Cardiac septum (tissue), 1 donor: ENCODE measurements at places on chromosomes 12 and 14.

DNA sequence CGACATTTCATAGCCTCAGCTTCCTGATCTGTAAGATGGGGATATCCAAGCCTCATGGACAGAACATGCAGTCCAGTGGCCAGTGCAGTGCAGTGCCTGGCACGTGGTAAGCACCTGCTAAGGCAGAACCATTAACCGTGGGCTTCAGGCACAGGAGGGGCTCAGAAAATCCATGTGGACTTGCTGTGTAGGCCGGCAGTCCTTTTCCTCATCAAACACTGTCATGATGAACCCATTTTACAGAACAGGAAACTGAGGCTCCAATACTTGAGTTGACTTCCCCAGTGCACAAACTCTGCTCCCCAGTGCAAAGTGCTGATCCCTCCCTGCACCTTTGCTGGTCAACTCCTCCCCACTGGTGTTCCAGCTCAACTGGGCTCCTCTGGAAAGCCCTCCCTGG lies 18.0 kb downstream of the TRPV4 start:
- no peak for DNase-seq

DNA sequence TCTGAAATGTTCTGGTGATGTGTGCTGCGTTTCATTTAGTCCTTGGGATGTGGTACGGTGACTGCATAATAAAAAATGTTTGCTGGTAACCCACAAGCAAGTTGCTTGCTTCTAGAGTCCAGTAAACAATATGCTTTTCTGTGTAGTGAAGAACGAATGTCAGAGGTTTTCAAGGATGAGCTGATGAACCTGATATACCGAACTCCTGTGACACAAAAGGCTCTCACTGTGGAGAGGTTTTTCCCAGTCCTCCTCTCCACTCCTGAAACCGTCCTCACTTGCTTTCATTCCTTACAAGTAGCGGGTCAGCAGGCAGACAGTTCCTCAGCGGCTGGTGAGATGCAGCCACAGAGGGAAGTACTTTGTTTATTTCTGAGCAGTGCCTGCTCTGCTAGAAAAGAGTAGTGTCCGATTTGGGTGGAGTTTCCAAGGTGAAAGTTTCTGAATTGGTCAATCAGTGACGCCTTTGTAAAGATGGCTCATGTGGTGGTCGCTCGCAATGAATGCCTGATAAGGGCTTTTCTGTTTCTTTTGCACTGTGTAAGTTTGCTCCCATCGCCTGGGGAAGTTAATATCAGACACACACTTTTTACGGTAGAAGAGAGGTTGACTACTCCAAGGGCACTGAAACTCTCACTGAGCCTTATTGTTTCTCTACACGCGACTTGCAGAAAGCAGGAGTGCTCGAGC lies 3.0 kb downstream of the ETV6 start:
- peak; percentile 84 for DNase-seq

- no peak for DNase-seq
These were observed 116.6 kb downstream of the DAD1 start for GRCh38 chr14:22472466-22472865.

DNA sequence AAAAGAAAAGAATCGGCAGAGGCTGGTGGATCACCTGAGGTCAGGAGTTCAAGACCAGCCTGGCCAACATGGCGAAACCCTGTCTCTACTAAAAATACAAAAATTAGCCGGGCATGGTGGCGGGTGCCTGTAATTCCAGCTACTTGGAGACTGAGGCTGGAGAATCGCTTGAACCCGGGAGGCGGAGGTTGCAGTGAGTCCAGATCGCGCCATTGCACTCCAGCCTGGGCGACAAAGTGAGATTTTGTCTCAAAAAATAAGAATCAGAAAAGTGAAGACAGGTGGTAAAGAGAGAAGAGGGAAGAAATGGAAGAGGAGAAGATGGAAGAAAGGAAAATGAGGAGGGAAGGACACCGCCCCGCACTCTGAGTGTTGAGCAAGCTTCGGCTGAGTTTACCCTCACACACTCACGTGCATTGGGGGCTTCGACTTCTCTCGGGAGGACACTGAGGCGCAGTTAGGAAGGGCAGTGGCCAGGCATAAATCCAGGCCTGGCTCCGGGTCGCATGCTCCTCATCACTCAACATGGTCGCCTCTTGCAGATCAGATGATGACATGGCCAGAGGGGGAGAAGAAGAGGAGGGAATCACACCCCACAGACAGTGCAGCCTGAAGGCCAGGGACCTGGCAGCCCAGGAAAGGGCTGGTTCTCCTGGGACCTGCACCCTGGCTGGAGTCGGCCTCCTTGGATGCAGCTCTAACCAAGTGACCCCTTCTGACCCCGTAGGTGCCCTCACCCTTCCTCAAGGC lies 61.1 kb downstream of the PRMT8 start:
- DNase-seq: no peak

- DNase-seq: no peak
These were observed 10.7 kb downstream of the NKX2-1 start for GRCh38 chr14:36509069-36509917.

GRCh38 chr14:72883109-72883508 lies 10.8 kb downstream of the DPF3 start:
- no peak for DNase-seq

DNA sequence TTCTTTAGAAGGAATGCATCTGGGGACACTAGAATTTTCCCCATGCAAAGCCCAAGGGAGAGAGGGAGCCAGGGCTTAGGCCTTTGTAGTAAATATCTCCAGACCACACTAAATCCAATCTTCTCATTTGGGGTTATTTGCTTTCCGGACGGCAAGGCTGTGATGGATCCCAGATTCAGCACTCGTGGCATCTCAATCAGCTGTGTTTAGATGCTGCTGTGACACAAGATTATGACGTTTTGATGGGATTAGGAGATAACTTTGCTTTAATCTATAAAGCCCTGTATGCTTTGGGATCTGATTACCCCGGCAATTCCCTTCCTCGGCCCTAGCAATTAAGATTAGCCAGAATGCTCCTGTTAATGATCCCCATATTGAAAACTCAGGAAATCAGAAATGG lies 686.7 kb upstream of the TBX3 start:
- no peak for DNase-seq

DNA sequence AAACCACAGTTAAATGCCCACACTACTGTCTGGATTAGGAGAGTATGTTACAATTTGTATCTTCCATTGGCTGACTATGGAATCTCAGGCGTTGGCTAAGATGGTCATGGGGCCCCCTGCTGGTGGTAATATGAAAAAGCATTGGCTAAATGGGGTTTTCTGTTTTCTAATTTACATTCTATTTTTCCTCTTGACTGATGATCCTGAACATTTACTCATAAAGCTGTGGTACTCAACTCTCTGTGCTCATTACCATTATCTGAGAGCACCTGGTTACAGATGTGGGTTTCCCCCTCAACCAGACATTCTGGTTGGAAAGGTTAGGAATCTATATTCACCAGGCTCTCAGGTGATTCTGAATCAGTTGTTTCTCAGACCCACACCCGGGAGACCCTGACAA lies 64.8 kb downstream of the WSCD2 start:
- DNase-seq: no peak

DNA sequence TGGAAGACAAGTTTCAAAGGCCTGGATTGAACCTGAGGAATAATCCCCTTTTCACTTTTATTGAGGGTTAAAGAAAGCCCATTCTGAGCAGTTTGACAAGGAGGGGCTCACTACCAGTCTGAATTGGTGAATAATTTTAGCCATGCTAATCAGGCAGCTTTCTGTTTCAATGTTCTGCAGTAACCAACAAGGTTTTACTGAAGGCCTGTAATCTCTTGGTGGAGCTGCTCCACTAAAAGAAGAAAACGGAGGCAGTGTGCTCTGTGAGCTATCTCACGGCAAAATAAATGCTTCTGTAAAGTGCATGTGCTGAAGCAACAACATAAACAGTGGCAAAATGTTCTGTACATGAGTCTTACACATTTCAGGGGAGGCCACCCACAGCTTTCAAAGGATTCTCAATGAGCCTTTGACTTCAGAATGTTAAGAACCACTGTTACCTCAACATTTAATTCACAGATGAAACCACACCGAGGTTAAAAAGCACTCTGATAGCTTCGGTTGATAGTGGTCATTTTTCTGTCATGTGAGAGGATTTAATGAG lies 111.2 kb downstream of the LRIG3 start:
- no peak for DNase-seq

- no peak for DNase-seq
These were observed 49.7 kb upstream of the OVCH1 start for GRCh38 chr12:29547151-29547632.

DNA sequence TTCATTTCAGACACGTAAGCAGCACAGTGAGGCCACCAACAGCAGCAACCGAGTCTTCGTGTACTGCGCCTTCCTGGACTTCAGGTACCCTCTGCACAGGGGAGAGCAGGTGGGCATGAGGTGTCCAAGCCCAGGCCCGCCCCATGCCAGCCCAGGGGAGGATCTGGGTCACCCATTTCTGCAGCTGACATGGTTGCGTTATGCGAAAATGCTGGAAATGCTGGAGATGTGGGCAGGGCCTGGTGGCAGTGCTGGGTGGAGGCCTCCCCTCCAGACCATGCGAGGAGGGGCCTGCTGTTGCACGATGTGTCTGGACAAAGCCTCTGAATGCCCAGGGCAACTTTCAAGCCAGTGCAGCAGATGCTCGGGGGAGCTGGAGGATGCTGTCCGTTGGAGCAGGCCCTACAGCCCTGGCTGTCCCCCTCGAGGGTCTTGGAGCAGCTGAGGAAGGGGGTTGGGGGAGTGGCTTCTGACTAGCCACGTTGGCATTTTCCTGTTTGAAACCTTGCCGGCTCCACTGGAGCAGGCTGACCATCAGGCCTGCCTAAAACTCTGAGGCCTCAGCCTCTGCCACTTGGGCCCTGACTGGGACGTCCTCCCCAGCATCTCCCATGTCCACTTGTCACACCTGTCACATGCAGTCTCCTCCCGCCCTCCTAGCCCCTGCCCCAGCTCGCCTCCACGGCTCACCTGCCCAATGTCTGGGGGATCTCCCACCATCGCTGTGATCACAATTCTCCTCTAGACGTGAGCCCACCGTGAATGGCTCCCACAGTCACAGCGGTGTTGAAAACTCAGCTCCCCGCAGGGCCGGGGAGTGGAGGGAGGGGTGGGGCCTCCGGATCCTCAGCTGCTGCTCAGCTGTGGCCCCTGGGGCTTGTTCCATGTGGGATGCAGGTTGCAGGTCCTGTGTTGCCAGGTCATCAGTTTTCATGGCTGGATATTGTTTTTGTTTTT lies 123.4 kb downstream of the ADGRD1 start:
- peak; percentile 69 for DNase-seq

GRCh38 chr12:2958432-2959191 lies 585 bp upstream of the TEAD4 start:
- peak; percentile 77 for DNase-seq

GRCh38 chr14:101547107-101547738 lies 14.1 kb upstream of the DIO3 start:
- DNase-seq: no peak

DNA sequence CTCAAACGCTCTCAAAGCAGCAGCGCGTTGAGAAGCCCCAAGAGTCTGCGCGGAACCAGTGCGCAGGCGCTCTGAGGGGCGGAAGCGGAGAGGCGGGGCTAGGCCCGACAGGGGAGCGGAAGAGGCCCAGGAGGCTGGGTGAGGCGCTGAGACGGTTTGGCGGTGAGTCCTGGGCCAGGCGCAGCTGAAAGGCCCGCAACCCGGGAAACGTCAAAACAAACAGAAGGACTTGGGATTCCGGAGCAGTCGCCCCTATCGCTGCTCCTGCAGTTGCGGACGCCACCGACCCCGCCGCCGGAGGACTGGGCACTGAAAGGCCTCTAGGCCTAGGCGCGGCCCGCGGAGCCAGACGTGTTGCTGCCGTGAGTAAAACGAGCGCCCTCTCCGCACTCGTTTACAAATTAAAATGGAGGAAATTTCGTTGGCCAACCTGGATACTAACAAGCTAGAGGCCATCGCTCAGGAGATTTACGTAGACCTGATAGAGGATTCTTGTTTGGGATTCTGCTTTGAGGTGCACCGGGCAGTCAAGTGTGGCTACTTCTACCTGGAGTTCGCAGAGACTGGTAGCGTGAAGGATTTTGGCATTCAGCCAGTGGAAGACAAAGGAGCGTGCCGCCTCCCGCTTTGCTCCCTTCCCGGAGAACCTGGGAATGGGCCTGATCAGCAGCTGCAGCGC lies at the start of gene ATXN7L3B:
TSS of gene ATXN7L3B (plus strand) at position 129 of the 679 bp plus-strand sequence. CDS start at position 407, 278 bp downstream.
- DNase-seq: peak; percentile 97

DNA sequence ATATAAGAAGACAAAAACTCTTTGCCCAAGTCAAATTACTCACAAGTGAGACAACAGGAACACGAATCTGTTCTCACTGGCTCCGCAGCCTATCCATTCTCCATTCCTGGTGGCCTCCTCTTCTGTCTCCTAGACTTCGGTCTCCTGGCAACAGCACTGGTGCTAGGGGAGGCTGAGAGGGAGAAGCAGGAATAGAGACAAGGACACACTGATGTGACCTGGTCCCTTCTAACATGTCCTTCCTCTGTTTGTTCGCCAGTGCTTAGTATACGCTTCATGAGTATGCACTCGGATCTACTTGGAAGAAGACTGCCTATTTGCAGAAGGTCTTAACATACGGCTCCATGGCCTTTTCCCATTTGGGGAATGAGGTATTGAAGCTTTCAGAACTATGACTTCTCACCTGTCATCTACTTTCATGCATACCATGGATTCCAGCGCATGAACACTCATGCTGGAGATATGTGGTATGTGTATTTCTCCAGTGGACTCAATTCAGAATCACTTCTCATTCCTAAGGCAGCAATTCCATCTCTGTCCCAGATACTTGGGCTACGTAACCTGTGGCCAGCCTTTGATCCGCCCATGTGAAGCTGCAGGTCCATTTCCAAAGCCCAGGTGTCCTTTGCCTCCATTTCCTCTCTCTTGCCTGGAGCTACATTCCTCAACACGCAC lies 33.9 kb downstream of the BHLHE41 start:
- DNase-seq: no peak

DNA sequence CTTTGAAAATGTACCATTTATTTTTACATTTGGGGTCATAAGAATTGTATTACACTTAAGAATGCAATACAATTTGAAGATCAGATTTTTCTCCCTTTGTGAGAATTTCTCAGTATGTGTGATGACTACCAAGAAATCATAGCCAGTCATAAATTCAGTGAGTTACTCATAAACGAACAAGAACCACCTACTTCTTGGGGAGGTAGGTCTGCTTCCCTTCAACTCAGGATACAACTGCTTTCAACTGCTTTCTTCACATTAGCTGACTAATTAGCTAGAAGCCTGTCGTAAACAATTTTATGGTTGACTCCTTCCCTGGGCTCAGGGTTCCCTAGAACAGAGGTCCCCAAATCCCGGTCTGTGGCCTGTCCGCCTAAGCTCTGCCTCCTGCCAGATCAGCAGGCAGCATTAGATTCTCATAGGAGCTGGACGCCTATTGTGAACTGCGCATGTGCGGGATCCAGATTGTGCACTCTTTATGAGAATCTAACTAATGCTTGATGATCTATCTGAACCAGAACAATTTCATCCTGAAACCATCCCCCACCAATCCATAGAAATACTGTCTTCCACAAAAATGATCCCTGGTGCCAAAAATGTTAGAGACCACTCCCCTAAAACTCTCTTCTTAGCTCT lies 3.7 kb downstream of the ANG start:
- DNase-seq: no peak

GRCh38 chr14:75553157-75553556 lies 25.3 kb upstream of the FLVCR2 start:
- no peak for DNase-seq

- DNase-seq: no peak
These were observed 341.5 kb upstream of the FAR2 start for GRCh38 chr12:28807535-28807934.

GRCh38 chr12:117466677-117467362 lies 105.4 kb upstream of the NOS1 start:
- peak; percentile 51 for DNase-seq
